ENCODE measurements at places on chromosomes 12 and 14.

GRCh38 chr12:12714276-12715021, 2.7 kb upstream of the CDKN1B start:
- peak; percentile 33 for DNase-seq

DNA sequence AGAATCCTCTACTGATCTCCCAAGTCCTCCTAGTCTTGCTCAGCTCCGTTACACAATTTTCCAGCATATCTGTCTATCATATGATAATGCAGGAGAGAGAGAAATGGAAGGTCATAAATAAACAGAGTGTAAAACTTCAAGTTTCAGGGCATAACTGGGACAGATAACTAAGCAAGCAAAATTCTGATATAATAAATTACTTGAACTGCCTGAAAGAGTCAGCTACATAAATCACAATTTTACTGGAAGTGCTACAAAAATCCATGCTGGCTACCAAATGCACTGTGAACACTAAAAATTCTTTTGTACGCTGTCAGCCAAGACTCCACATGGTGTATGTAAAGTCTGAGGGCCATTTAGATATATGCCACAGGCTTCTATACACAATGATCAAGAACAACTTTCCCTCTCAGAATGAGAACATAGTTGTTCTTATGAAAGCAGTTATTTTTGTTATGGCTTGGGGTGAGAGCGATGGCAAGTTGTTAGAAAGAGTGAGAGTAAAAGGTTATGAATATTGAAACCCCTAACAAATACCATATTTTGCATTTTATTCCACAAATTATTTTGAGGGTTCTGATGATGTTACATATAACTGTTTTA, 41.1 kb downstream of the GRIP1 start:
- DNase-seq: no peak

GRCh38 chr12:2366711-2367110, 313.9 kb downstream of the CACNA1C start:
- no peak for DNase-seq

- no peak for DNase-seq
These were observed 444.4 kb upstream of the ATP2B1 start for GRCh38 chr12:90152897-90153624.

GRCh38 chr14:97393244-97393643, 596.1 kb downstream of the VRK1 start:
- no peak for DNase-seq

- DNase-seq: no peak
These were observed 18.1 kb downstream of the MANSC1 start for GRCh38 chr12:12331896-12332295.

DNA sequence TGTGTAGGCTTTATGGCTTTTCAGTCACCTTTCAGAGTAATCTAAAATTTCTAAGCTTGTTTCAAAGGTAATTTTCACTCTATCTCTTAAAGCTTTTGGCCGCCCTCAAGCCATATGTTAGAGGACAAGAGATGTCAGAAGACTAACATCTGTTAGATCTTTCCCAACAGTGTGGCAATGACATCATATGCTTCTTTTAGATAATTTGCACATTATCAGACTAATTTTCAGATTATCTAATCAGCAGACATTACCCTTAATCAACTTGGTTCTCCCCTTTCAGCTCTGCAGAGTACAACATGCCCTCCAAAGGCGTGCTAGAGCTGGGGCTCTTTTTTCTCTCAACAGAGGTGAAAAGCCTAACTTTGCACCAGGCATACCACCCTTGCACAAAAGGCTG, 207.1 kb downstream of the DPF3 start:
- DNase-seq: no peak

DNA sequence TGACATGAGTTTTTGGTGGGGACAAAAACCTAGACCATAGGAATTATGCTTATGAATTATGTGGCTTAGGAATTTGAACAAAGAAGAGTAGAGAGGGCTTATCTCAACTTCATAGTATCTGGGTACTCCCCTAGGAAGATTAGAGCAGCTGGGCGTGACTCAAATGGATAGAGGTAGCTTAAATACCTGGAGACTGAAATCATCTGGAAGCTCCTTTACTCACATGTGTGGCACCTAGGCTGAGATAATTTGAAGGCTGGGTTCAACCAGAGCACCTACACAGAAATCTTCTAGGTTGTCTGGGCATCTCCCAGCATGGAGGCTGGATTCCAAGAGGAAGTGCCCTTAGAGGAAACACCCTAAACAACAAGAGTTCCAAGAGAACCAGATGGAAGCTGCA, 393.9 kb downstream of the ADAMTS20 start:
- no peak for DNase-seq

DNA sequence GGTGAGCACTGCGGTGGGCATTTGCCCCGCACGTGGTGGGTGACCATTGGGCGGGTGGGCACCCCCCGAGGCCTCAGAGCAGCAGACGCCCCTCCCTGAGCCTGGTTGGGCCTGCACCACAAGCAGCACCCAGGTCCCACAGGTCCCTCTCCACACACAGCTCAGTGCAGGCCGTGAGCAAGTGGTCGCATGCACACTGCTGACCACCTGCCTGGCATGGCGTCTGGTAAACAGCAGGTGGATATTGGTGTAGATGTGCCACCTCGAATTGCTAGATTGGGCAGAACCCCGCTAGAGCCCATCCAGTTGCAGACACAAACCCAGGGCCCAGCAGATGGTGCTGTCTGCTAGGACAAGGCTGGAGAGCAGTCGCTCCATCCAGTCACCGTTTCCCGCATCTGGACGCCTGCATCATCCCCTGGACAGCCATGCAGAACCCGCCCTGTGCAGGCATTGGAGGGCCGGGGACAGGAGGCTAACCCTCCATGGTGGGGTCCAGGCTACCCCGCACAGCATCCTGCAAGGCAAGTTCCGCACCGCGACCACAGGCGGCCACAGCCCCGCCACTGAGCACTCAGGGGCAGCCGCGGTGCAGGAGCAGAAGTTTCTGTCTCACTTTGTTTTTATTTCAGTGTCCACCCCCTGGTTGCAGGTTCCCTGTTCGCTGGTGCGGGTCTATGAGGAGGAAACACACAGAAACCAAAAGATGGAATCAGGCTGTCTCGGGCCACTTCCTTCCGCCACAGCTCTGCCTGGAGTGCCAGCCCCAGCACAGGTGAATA, 45.6 kb upstream of the RIMBP2 start:
- DNase-seq: peak; percentile 53

GRCh38 chr12:124277394-124278241, 17.3 kb upstream of the RFLNA start:
- DNase-seq: no peak

GRCh38 chr14:21093769-21094681, 4.4 kb downstream of the ZNF219 start:
- peak; percentile 42 for DNase-seq

- DNase-seq: no peak
These were observed 26.9 kb downstream of the TEP1 start for GRCh38 chr14:20386276-20386855.

GRCh38 chr14:67251573-67252226, 10.5 kb downstream of the PALS1 start:
- no peak for DNase-seq

Measured in NCI-H2107 (cell line).